ENCODE measurements at places on chromosomes 3 and 15.

DNA sequence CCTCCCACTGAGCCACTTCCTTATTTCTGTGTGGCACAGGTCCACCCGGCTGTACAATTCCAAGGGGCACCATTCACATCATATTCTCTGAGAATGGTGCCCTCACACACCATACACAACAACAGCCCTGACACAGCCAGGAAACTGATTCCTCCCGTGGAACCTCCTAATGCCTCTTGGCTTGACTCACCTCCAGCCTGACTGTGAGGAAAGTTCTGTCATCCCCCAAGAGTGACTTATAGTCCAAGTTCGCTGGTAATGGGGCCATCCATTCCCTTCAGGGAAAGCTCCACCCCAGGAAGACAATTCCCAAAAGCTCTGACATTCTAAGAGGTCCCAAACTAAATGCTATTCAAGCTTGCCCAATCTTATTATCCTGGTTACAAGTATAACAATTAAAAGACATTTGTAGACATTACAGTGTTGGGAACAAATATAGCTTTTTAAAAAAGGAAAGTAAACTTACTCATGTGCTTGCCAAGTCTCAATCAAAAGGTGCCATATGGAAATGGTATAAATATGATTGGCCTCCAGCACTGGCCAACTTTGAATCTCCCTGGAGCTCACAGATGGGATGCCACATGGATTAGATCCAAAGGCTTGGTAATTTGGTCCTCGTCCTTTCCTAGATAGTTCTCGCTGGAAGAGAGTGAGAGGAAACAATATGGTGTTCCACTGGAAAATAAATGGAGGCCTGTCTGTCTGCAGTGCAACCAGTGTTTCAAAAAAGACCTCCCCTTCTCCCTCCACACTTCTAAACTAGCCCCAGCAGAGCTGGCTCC lies 56.3 kb upstream of the PSMD6 start:
- DNase-seq, result no peak

GRCh38 chr3:197746209-197746608 lies 3.5 kb upstream of the FYTTD1 start:
- no peak for DNase-seq

DNA sequence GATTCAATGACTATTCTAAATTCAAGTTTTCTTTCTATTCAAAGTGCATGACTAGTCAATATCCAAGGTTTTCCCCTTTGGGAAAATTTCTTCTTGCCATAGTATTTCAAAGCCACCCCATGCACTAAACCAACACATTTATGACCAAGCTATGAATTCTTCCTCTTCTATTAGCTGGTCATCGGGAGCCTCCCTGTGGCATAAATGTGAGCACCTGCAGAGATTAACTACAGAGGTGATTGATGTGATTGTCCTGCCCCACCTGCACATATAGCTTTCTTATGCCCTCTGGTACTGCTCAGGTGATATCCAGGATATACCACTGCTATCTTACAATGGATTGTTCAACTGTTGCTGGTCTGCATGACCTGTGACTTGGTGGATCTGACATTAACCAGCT lies 694.9 kb downstream of the ZBBX start:
- no peak for DNase-seq

DNA sequence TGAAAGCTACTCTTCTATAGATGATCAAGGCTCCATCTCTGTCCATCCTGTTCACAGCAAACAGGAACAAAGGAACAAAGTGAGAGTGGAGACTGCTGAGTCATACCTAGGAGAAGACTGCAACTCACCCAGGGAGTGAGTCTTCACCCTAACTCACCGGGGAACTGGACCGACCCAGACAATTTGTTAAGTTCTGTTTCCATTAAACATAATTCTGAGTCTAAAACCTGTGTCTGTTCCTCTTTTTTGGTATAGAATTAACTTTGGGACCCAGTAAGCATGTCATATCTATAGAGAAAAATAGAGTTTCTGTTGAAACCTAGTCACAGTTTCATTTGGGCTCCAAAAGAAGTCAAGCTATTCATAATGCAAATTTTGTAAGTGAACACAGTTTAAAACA lies 21.6 kb downstream of the CCDC80 start:
- DNase-seq, result no peak
